ENCODE measurements at places on chromosomes 6 and 20.
A peak's percentile ranks its signal among the peaks of the same experiment; 100 is the strongest.

GRCh38 chr6:5353971-5354370, 92.7 kb downstream of the FARS2 start:
- DNase-seq: no peak

GRCh38 chr6:30887901-30888815, 3.8 kb downstream of the DDR1 start:
- DNase-seq: no peak

GRCh38 chr6:165820934-165821333, 157.9 kb upstream of the PDE10A start:
- no peak for DNase-seq

GRCh38 chr20:59664421-59664941, 60.1 kb downstream of the PHACTR3 start:
- no peak for DNase-seq

DNA sequence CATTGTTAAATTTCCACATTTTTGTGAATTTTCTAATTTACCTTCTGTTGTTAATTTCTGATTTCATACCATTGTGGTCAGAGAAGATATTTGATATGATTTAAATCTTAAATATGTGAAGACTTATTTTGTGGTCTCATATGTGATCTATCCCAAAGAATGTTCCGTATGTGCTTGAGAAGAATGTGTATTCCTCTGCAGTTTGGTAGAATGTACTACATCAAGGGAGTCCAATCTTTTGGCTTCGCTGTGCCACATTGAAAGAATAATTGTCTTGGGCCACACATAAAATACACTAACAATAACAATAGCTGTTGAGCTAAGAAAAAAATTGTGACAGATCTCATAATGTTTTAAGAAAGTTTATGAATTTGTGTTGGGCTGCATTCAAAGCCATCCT, 176.2 kb upstream of the PRND start:
- no peak for DNase-seq

- DNase-seq: no peak
These were observed 250.4 kb downstream of the C6orf118 start for GRCh38 chr6:165059032-165059431.

GRCh38 chr20:38806855-38807655, 1.6 kb downstream of the PPP1R16B start:
- DNase-seq: no peak

DNA sequence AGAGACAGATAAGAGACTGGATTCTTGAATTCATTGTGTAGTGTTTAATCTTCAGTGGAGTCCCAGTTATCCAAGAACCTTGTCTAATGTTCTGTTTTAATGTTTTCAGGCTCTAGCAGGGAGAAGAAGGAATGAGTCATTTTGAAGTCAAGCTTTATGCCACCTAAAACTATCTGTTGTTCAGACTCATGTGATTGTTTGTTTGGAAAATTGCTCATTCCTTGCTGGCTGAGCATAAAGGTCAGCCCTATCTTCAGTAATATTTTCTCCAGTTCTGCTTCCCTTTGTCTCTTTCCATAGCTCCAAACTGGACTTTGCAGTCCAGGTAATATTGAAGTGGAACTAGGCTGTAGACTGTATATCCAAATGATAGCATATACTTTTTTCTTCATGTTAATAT, 34.2 kb downstream of the CLVS2 start:
- DNase-seq: no peak

DNA sequence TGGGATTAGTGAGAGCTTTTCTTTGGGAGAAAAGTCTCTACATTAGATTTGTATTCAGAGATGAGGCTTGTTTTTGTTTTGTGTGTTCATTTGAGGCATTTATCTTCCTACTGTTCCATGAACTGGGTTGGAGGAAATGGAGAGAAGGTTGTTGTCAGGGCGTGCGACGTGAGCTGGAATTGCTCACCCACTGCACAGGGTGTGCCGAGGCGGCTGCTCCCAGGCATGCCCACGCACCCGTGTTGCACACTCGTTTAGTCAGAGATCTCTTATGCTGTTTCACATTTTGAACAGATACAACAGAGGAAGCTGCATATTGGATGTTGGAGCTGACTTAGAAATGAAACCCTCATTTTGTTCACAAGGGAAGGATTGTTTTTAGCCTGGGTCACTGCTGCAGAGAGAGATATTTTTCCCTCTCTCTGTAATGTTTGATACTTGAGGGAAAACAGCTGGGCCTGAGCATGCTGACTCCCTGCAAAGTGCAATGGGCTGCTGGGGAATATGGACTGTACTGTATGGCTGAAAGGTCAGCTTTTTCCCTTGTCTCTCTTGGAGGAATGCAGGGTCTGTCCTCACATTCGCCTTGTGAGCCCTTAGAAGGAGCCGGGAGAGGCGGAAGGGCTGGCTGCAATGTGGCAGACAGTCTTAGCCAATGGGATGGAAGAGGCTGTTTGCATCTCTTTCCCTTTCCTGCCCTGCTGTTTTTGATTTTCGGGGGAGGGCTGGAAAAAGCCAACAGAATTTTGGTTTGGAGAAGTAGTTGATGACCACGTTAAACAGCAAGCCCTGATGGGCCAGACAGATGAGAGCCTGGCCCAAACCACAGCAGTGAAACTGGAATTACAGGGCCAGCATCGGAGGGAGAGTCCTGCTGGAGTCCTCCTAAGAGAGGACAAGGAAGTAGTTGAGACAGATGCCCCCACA, 170.8 kb downstream of the SASH1 start:
- peak; percentile 80 for DNase-seq

DNA sequence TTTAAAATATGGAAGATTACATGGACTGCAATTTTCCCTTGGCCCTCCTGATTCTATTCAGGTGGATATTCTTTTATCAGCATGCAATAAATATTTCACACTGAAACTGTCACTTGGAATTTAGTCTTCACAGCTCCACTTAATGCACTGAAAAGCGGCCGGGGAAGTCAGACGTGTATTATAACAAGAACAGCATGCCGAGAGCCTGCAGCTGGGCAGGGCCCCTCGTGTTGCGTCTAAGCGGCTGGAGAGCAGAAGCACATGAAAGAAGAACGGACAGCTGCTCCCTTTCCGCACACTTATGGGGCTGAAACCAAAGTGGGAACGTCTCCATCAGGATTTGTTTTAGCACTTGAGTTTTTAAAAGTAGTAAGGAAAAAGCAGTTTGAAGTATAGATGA, 57.2 kb downstream of the LYRM4 start:
- peak; percentile 62 for DNase-seq

GRCh38 chr20:3543901-3544507, 73.2 kb downstream of the ATRN start:
- no peak for DNase-seq

DNA sequence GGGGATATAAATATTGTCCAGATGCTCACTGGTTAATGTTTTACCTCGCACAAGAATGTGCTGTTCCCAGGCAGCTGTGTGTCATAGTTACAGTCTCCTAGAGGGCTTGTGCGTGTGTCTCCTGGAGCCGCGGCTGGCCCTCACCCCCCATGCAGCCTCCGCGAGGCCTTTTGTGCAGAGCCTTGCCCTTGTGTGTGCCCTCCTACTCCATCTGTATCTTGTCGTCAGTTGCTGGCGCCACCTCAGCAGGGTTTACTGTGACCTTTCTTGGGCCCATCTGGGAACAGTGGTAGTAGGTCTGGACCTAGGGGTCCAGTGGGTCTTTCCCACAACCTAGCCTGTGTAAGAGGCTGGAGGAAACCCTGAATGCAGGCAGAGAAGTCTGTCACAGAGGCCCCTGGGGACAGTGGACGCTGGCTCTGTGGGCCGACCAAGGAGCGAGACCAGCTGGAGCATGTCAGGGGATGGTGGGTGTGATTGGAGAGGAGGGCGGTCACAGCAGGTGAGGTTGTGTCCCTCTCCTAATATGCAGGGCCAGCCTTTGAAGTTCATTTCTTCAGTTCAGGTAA, 35.2 kb downstream of the PPP1R14C start:
- DNase-seq: no peak

- no peak for DNase-seq
These were observed 374.3 kb downstream of the LAMA2 start for GRCh38 chr6:129257196-129257595.

DNA sequence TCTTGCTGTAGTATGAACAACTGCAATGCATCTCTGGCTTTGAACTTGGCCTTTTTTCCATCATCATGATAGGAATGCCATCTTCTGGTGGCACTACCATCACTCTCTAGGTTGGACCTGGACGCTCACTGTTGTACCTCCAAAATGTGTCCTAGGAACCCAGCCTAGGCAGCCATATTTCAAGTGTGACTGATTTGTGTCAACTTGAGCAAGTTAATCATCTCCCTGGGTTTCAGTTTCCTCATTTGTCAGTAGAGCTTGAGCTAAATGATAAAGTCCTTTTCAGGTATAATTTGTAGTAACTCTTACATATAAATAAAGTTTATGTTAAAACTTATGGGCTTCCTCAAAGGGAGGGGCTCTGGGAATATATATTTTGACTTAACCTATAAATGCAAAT, 241.7 kb upstream of the CEP162 start:
- no peak for DNase-seq

DNA sequence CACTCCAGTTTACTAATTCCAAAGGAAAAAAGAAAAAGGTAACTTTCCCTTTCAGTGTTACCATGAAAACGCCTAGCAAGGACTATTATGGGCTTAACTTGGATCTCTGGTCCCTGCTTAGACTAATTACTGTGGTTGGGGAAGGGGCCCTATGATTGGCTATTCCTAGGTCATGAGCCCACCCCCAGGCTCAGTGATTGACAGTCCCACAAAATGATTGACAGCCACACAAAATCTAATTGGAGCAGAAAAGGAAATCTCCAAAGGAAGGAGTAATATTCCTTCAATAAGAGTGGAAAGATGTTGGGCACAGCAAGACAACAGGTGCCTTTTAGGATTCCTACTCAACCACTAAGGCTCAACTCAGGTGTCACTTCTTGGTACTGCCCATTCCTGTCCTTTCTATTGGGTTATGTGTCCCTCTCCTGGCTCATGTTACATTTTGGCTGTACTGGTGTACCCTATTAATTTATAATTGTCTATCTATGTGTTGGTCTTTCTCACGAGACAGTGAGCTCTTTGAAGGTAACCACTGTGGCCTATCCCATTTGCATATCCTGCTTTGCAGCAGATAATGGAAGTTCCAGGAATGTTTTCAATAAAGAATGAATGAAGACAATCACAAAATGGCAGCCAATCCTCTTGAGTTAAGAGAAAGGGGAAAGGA, 5.5 kb upstream of the UTRN start:
- DNase-seq: no peak

GRCh38 chr6:13548500-13549210, 25.7 kb upstream of the SIRT5 start:
- DNase-seq: no peak

GRCh38 chr6:15658181-15658744, 4.6 kb downstream of the DTNBP1 start:
- DNase-seq: no peak

DNA sequence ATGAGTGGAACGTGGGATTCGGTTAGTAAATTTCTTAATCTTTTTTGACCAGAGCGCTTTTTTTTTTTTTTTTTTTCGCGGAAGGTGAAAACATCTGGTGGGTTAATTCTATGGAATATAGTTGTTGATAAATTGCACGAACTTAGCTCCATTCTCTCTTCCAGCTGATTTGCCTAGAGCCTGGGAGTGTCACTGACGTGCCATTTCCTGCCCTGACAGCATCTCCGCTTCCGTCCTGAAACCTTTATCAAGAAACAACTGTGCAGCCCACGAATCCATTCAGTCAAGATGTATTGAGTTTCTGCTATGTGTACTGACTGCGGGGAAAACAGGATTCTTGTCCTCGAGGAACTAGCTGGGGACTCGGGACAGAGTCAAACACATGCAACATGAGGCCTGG, 59.5 kb upstream of the TGM3 start:
- no peak for DNase-seq

DNA sequence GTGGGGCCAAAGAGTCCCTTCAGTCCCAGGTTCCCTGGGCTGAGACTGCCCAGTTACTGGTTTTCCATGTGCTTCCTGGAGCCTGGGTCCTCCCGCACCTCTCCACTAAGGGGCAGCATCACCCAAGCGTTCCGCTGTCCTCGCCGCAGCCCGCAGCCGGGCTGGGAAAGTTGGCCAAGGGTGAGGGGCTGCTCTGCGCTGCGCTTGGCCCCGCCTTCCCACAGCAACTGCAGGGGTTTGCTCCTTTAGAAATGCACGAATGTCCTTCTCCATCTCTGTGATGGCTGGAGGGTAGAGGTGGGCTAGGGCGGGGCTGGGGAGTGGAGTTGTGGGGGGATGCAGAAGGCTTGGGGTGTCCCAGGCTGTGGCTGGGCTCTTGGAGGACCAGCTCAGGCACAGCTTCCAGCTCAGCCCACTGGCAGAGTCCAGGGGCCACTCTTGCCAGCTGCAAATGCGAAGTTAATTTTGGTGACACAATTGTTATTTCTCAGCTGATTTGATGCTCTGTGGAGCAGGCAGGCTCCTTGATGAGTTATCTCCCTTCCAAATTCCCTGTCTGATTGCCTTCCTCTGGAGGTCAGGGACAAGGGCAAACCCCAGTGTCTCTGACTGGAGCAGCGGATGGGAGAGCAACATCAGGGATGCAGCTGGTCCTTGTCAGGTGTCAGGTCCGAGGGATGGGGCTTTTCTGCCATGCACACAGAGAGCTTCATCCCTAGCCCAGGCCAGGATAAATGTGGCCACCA, 63.2 kb downstream of the NOL4L start:
- DNase-seq: peak; percentile 87

DNA sequence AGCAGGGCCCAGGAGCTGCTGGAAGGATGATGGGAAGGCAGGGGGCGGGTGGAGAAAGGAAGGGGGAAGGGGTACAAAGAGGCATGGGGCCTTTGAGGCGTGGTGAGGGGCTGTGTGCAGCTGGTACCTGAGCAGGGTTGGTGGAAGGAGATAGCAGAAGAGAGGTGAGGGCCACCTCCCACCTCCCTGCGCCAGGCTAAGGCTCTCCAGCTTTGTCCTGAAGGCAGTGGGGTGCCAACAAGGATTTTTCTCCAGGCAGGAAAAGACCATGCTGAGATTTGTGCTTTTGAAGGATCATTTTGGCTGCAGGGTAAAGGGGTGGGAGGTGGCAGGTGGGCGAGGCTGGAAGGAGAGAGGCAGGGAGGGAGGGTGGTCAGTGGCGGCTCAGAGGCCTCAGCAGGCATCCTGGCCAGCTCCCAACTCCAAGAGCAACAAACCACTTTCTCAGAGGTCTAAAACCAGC, 40.8 kb downstream of the NOL4L start:
- DNase-seq: no peak

GRCh38 chr6:116392132-116393013, 21.6 kb downstream of the DSE start:
- no peak for DNase-seq

DNA sequence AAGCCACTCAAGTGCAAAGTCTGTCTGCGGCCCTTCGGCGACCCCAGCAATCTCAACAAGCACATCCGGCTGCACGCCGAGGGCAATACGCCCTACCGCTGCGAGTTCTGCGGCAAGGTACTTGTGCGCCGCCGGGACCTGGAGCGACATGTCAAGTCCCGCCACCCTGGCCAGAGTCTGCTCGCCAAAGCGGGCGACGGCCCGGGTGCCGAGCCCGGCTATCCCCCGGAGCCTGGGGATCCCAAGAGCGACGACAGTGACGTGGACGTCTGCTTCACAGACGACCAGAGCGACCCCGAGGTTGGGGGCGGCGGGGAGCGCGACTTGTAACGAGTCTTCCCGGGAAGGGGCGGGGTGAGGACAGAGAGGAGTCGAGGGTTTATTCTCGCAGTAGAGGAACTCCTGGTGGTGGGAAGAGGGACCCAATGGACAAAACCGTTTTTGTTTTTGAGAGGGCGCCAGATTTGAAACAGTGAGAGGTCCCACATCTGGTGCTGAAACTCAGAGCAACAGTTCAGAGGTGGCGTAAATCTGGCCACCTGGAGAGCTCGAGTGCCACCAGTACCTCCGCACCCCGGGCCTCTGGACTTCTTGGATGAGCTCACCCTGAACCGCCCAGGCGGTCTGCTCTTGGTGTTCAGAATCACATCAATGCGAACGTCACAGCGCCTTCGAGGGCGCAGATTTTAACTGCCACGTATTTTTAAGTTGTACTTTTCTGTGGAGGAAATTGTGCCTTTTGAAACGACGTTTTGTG, 8.0 kb downstream of the PRDM13 start:
- DNase-seq: no peak
